Endothelial cell of umbilical vein (primary cell): ENCODE measurements at places on chromosomes 6 and 20. TPM values are rescaled to one million over a fixed set of nuclear protein-coding genes. Genes with fewer than 3 reads are reported as not detected.

DNA sequence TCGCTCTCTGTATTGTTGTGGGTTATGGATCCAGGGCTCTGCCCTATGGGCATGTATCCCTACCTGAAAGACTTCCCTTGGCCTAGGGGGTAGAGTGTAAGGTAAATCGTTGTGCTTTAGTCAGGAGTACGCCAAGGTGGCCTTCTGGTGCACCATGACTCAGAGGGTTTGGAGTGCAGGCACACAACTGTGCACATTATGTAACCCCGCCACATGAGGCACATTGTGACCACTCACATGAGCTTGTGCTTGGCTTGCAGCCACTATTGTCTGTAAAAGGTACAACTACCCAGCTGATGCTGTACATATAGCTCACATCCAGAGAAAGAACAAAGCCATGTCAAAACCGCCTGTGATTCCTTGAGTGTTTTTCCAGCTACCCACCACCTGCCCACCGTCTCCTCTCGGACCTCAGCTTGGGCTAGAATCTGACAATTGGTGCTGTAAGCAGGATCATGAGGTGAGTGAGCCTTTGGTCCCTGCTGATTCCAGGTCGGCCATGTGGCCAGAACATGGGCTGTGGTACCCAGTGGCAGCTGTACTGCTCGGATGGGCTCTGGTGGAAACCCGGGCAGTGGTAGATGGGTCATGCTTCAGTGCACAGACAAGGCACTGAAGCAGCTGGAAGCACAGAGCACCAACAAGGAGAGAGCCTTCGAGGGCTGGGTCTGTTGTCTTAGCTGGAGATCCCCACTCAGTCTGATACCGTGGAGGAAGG is 33.8 kb downstream of the HDDC2 start:
- no peaks in the 10 kb centered on the region for H3K36me3 ChIP-seq
- H3K4me3 ChIP-seq = no peak overlapping the region
- no peaks in the 10 kb centered on the region for H3K27me3 ChIP-seq
- no peak overlapping the region for H3K27ac ChIP-seq
- peak; percentile 6 for DNase-seq

DNA sequence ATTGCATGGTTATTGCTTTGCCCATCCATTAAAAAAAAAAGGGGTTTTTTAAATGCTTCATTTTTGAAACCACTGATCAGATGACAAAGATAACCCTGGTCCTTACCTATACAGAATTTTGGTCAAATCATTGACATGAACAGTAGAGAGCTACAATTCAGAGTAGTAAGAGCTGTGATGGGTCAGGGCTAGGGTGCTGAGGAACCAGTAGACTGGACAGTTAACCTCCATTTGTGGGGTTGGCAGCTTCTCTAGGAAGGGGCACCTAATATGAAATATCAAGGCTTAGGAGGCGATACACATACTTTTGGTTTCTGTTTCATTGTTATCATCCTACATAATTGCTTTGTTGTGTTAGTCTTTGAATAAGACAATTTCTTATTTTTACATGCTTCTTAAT is 55.1 kb downstream of the ORC3 start:
- H3K27ac ChIP-seq = no peak overlapping the region
- peaks cover 4% of the 10 kb centered on the region for H3K4me1 ChIP-seq
- no peak overlapping the region for H3K4me3 ChIP-seq
- DNase-seq = no peak
- no peaks in the 10 kb centered on the region for H3K36me3 ChIP-seq

The RBPJL gene
- not detected in 2 replicates for total RNA-seq

GRCh38 chr6:12555781-12556180 is 160.8 kb upstream of the PHACTR1 start:
- no peak overlapping the region for H3K4me3 ChIP-seq
- no peak overlapping the region for H3K27ac ChIP-seq
- H3K36me3 ChIP-seq = no peaks in the 10 kb centered on the region
- no peaks in the 10 kb centered on the region for H3K27me3 ChIP-seq

- H3K4me1 ChIP-seq = peaks cover 6% of the 10 kb centered on the region
- H3K27ac ChIP-seq = no peak overlapping the region
Observed at GRCh38 chr6:119027465-119027864, 51.0 kb downstream of the FAM184A start.

- no peak overlapping the region for H3K27ac ChIP-seq
- peaks cover 5% of the 10 kb centered on the region for H3K4me1 ChIP-seq
Observed at GRCh38 chr20:32917191-32917950, 58.6 kb downstream of the EFCAB8 start.

- DNase-seq = peak; percentile 54
- H3K27me3 ChIP-seq = no peaks in the 10 kb centered on the region
- H3K27ac ChIP-seq = no peak overlapping the region
- no peaks in the 10 kb centered on the region for H3K4me1 ChIP-seq
Observed at GRCh38 chr6:44593539-44593944, 206.0 kb downstream of the CDC5L start.

DNA sequence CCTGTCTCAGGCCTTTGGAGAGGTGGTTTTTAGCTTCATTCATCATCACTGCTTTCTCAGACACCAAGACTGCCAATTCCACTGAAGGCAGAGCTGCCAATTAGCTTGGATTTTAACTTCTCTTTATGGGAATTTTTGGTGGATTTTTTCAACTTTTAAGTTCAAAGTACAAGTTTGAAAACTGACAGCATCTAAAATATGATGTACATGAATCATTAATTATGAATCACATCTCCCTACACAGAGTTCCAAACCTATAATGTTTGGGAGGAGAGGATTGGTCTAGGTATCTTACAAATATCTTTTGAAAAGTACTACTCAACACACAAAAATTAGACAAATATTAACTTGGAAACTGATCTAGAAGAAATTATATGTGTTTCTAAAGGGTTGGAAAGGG is 25.5 kb downstream of the CNKSR3 start:
- no peak for DNase-seq
- no peaks in the 10 kb centered on the region for H3K36me3 ChIP-seq
- no peak overlapping the region for H3K27ac ChIP-seq
- no peaks in the 10 kb centered on the region for H3K27me3 ChIP-seq

DNA sequence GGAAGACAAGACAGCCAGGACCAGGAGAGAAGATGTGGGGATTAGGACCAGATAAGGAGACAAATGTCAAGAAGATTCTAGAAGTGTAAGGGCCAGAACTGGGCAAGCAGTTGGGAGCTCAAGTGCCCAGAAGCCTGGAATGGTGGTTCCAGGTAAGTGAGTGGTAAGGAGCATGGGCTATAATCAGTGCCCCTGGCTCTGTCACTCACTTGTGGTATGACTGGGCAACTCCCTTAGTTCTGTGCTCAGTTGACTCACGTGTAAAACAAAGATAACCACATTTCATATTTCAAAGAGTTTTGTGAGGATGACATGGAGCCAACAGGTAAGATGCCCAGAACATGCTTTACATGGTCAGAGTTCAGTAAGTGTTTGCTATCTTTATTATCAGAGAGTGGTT is 11.2 kb downstream of the CCDC167 start:
- no peak overlapping the region for H3K4me3 ChIP-seq
- H3K27me3 ChIP-seq = no peaks in the 10 kb centered on the region
- H3K4me1 ChIP-seq = no peaks in the 10 kb centered on the region
- DNase-seq = no peak

GRCh38 chr6:3334555-3334954 is 75.8 kb downstream of the PSMG4 start:
- H3K27me3 ChIP-seq = no peaks in the 10 kb centered on the region
- H3K36me3 ChIP-seq = no peaks in the 10 kb centered on the region
- peak; percentile 56 for DNase-seq
- H3K27ac ChIP-seq = no peak overlapping the region
